NCI-H1417 treated with DMSO at 0.1 percent for 48 hours (cell line): ENCODE measurements at places on chromosomes 7 and 10.

GRCh38 chr10:65377687-65378086 is 1548.1 kb upstream of the LRRTM3 start:
- DNase-seq, result no peak

GRCh38 chr7:14191686-14192098 is 202.2 kb upstream of the ETV1 start:
- DNase-seq, result no peak

- DNase-seq, result no peak
Measured at GRCh38 chr7:83149466-83149865, 13.2 kb downstream of the PCLO start.

GRCh38 chr7:47914717-47915615 is 33.3 kb downstream of the PKD1L1 start:
- DNase-seq, result no peak

GRCh38 chr10:44755481-44755880 is 155.7 kb upstream of the TMEM72 start:
- no peak for DNase-seq

DNA sequence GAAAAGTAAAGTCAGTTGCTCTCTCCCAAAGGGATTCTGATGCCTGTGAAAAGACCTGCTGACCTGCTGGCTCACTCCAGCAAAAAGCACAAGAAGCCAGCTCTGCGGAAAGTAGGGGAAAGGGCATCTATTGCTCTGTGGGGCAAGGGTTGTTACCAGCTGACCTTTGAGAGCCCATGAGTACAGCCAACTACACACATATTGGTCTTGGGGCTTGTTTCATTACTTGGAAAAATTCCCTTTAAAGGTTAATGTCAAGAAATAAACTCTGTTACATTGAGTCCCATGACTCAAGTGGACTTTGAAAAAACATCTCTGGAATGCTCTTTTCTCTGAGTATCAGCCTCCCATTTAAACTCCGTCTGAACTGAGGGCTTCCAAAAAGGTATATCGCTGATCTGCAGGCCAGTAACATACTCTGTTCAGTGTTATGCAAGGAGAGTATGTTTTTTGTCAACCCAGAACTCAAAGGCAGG is 53.2 kb downstream of the PANK1 start:
- DNase-seq, result no peak

DNA sequence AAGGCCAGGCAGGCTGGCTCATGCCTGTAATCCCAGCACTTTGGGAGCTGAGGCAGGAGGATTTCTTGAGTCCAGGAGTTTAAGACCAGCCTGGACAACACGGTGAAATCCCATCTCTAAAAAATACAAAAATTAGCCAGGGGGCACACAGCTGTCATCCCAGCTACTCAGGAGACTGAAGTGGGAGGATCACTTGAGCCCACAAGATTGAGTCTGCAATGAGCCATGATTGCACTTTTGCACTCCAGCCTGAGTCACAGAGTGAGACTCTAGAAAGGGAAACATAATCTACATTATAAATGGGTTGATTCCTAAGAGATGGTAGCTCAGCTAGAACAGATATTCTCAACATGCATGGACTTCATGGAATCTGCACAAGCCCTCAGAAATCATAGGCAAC is 6.3 kb upstream of the LIPF start:
- DNase-seq, result no peak

DNA sequence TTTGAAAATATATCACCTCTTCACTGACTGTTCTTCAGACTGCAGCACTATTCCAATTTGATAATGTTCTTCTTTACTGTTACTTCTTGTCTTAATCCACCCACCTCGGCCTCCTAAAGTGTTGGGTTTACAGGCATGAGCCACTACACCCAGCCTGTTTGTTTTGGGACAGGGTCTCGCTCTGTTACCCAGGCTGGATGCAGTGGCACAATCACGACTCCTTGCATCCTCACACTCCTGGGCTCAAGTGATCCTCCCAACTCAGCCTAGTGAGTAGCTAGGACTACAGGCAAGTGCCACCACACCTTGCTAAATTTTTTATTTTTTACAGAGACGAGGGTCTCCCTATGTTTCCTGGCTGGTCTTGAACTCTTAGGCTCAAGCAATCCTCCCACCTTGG is 77.9 kb downstream of the NDUFB2 start:
- DNase-seq, result no peak

- no peak for DNase-seq
Measured at GRCh38 chr10:75899816-75900390, 468.5 kb downstream of the LRMDA start.

DNA sequence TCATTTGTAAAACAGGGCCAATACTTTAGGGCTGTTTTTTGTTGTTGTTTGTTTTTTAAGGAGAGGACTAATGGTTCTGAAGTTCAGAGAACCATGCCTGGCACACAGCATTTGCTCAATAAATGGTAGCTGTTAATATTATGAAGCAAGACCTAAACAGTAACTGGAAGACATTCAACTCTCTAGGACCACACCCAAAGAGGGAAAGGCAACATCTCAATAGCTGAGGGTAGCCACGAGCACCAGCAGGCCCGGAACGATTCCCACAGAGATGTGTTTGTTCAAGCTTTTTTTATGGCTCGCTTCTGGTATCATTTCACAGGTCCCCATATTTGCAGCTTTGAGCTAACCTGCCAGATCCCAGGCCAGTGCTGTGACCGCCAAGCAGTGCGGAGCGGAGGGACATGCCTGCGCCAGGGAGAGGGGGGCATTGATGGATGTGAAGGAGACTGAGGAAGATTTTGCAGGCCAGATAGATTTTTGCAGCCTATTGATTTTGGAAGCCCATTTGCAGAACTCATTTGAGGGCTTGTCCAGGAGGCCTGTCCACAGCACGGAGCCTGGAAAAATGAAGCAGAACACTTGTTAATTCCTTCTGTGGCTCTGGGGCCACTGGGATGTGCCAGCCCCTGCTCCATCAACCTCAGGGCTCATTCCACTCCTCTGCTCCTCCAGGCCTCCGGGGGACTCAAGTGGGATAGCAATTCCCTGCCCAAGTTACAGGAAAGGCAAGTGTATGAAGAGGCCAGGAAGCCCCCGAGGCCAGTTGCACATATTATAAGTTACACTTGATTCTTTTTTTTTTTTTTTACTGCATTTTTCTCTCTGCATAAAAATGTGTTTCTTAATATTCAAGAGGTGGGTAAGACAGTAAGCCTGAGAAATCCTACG is 57.3 kb upstream of the FGFR2 start:
- DNase-seq, result no peak
